AG08396 (cell line): ENCODE measurements at places on chromosomes 7 and 10.

DNA sequence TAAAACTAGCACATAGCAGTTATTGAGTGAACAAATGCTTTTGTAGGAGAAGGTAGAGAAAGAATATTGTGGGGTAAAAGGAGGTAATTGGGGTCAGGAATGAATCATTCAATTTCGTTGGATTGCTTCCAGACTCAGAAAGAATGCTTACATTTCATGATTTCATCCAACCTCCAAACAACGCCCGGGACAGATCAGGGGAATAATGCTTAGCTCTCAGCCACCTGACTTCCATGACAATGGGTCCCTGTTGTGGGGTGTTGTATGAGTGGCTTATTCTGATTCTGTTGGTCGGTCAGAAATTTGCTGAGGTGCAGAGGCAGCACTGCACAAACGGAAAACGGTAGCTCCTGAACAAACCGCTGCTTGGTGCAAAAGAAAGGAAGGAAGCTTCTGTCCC is 24.0 kb upstream of the INPP5F start:
- DNase-seq: no peak

DNA sequence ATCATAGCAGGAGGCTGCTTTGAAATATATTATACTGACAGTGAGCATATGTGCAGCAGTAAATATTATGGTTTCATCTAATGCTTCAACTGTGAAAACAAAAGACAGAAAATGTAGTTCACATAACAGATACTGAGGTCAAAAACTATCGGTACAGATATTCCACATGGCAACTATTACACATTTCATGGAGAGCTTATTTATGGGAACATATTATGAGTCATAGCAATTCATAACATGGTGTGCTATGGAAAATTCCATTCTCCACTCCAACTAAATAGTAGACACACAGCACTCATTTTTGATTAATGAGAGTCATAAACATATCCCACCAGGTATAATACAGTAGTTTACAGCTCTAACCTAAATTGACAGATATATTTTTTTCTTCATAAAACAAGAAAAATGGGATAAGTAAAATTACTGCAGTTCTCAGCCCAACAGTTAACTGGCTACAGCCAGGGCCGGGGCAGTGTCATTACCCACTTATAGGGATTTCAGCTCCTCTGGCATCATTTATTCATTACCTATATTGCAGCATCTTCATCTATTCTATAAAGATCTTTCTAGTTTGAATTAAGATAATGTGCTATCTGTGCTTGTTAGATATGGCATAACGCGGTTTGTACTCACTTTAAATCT is 475.6 kb upstream of the KLF6 start:
- DNase-seq: no peak

DNA sequence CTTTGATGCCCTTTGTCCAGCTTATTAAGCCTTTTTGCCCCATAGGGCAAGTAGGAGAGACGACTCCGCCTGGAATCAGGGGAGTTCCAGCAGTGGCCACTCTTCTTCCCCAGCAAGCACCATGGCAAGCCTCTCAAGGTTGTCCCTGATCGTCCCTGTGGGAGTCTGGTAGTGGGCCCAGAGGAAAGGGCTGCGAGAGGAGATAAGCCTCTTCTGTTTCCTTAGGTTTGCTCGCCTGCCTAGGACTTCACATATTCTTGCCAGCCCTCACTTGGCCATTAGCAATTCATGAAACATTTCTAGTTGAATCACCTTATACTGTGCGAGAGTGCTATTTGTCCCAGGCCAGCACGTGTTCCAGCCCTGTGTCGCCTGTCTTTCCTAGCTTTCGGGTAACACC is 47.8 kb upstream of the CPN1 start:
- DNase-seq: no peak

DNA sequence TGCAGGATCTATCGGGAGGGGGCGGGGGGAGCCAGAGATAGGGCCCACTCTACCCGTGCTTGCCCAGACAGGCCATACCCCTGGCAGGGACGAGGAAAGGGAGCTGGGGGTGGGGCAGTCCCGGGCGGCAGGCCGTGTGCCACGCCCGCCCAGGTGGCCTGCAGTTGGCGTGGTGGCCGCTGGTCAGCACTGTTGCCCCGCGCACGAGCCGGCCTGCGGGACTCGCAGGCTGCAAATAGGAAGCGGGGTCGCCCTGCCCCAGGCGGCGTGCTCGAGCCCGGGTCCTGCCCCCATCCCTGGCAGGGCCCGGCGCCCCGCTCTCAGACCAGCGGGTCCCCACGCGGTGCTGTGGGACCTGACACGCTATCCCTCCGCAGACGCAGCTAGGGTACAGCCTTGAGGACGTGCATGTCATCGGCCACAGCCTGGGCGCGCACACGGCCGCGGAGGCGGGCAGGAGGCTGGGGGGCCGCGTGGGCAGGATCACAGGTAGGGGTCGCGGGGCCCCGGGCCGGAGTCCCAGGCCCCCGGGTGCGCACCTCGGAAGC is 6.7 kb downstream of the PNLIPRP2 start:
- DNase-seq: peak; percentile 48

DNA sequence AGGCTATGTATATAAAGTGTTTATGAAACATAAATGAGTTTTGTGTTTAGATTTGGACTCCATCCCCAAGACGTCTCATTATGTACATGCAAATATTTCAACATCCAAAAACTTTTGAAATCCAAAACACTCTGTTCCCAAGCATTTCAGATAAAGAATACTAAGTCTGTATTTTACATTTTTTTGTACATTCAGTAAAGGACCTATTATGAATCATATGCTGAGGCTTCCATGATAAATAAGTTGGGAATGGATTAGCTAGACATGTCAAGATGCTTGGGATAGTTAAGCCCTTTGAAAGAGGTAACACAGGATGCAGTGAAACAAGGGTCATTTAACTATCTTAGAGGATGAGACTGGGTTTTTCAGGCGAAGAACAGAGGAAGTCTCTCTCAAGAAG is 262.9 kb downstream of the SNX13 start:
- DNase-seq: no peak
